ENCODE measurements at places on chromosomes 4 and X. TPM values are rescaled to one million over a fixed set of nuclear protein-coding genes. Genes with fewer than 3 reads are reported as not detected.
A peak's percentile ranks its signal among the peaks of the same experiment; 100 is the strongest.

- no peak for DNase-seq
Observed at GRCh38 chr4:130336585-130337217, 1240.7 kb downstream of the C4orf33 start.

The XPNPEP2 gene
- total RNA-seq: 3.9 TPM

- DNase-seq: no peak
Observed at GRCh38 chr4:102420563-102421398, 75.5 kb upstream of the SLC39A8 start.

GRCh38 chr4:101475246-101475645, 127.9 kb upstream of the PPP3CA start:
- DNase-seq: no peak

The SSX4B gene
- not detected for total RNA-seq

- no peak for DNase-seq
Observed at GRCh38 chr4:140048419-140048995, 105.5 kb downstream of the MAML3 start.

DNA sequence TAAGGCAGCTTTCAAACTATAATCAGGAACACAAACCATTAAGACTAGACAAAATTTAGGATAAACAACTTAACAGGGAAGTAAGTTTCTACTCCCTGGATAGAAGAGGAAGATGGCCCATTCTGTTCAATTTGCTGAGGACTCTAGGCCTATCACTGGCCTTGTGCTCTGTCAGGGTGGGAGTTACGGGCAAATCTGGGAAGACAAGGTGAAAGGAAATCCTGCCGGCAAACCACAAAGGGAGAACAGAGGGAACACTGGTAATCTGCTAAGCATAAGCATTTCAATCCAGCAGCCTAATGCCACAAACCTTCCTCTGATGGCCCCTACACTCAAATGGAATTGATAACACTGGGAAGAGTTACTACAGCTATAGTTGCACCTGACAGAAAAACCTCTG, 8.3 kb downstream of the GPR82 start:
- DNase-seq: no peak

DNA sequence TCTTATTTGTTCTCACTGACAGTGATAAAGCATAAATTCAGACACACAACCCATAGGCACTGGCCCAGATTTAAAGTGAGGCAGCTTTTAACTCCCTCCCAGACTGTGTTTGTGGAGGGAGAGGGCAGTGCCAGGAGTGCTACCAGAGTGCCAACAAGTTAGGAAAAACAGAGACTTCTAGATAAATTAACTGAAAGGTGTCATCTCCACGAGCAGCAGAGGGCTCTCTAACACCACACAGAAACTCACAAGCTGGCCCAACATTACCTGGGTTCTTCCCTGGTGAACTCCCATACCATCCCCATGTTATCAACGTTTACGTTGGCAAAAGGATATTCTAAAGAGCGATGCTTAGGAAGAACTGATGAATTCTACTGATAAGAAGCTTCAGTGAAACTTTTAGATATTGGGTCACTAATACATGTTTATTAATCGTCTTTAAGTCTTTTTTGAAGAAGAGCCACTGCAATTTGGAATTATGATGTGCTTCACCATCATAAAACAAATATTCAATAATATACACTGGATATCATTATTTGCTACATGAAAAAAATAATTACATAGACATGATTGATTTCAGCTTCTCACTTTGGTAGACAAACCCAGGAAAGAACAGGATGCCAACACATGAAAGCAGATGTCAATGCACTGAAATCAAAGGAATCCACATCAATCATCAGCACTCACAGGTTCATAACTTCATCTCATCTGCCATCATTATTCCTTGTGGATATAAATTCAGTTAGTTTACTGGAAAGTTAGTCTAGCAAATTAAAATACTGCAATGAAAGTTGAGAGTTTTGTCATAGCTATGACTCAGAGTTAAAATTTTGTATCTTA, 121.2 kb upstream of the NAP1L5 start:
- DNase-seq: peak; percentile 36

The SATL1 gene
- total RNA-seq: not detected

The RBM10 gene
- 29.4 TPM for total RNA-seq

DNA sequence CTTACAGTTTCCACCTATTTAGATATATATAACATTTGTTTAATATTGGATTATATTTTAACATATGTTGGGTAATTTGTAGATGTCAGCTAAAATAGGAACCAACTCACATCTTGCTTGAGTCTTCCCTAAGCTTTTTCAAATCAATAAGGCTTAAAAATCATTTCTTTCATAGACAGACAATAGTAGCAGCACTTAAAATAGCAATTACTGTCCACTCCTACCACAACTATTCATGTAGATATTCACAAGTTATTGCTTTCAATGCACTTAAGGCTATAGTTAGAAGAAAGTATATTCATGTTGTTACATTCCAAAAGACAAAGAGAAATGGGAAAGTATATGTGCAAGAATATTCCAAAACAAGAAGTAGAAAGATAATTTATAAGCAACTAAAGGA, 71.2 kb downstream of the YIPF7 start:
- DNase-seq: no peak

DNA sequence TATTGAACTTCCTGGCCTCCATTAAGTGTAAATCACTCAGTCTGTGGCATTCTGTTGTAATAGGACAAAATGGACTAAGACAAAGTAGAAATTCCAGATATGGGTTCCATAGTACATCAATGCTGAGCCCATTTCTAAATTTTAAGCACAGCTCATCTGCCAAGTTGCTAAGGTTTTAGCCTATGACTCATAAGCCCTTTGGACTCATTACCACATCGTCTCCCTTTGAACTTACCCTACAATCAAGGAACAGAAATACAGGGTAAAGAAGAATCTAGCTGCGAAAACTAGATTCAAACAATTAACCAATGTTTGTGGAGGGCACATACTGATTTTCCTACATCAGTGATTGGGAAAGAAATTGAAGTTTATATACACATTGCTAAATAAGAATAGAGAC, 31.8 kb downstream of the NAA11 start:
- no peak for DNase-seq

The PGK1 gene
- total RNA-seq: 423 TPM

The RAI2 gene
- total RNA-seq: 44.2 TPM

DNA sequence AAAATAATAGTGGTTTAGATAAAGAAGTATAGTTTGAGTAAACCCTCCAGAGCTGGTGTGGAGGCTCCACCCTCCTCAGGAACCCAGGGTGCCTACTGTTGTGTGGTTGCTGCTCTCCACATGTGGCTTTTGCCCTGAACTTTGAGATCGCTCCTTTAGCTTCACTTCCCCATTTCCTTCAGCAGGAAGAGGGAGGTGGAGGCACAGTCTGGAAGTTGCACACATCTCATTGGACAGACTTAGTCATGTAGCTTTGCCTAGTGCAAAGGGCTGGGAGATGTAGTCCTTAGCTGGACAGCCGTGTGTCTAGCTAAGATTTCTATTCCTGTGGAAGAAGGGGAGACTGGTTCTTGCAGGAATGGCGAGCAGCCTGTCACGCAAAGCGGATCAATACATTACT, 37.9 kb downstream of the RGS12 start:
- DNase-seq: no peak

GRCh38 chrX:72297953-72298730, 7.6 kb downstream of the CITED1 start:
- DNase-seq: no peak

The TMEM156 gene
- total RNA-seq: not detected

The MAGEA4 gene
- not detected for total RNA-seq

The SRPK3 gene
- 27.0 TPM for total RNA-seq

GRCh38 chr4:84001876-84002569, 466.1 kb downstream of the GPAT3 start:
- no peak for DNase-seq

DNA sequence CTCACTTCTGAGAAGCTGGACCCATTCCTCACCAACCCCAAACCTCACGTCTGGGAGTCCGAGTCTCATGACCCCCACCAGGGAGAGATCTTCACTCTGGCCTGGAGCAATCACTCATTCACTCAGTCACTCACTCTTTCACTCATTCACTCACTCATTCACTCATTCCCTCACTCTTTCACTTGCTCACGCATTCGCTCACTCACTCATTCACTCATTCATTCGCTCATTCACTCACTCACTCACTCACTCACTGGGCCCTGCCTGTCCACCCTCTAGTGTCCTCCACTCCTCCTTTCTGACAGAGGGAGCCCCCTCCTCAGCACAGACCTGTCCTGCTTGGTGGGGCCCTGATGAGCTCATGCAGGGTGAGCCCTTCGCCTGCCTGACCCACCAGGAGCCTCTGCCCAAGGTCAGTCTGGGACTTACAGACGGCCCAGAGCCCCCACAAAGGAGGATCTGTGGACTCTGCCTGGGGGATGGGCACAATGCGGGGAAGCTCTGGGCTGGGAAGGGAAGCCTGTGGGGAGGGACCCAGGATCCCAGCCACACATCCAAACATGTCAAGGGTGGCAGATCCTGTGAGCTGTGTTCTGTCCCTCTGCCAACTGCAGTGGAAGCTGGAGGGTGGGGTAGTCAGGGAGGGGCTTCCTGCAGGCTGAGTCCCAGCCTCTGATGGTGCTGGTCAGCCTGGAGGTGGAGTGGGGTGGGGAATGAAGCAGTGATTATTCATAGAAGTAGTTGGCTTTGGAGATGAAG, 18.5 kb downstream of the CPZ start:
- DNase-seq: peak; percentile 61

DNA sequence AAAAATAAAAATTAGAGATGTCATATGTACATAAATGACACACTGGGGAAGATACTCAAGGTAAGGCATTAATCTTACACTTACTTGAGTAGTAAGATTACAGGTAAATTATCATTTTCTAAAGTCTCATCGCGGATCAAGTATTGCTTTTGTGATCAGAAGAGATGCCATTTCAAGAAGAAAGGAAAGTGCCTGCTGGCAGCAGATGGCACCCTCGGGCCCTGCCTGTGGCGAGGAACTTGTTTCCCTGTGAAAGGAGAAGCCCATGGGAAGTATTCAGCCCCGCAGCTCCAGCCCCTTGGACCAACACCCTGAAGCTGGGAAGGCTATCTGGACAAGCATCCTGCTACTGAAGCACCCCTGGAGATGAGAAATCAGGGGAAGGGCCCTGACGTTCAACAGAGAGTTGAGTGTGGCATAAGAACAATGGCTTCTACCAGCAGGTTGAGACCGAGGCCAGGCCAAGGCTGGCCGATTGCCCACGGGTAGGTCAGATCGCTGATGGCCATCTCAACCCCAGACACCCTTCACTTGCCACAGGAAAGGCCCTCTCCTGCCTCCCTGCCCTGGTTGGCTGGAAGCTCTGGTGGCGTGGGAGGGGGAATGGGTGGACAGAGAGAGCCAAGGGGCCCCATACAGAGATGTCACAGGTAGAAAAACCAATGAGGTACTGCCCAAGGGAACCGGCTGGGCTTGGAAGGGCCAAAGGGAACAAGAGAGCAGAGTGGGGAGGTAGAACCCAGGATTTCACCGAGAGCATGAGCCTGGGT, 18.8 kb upstream of the MXD4 start:
- DNase-seq: no peak

DNA sequence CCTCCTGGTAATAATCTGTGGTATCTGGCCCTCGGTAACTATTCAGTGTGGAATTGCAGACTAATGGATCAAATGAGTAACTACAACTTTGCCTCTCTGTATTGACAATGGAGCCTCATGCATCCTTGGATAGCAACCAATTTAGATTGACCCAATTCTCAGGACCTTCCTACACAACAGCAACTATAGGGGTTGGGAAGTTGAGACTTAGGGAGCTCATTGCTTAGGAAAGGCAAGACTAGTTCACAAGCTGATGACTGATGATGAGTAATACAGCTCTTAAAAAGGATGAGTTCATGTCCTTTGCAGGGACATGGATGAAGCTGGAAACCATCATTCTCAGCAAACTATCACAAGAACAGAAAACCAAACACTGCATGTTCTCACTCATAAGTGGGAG, 47.5 kb upstream of the KLHL13 start:
- no peak for DNase-seq
